Activated naive CD8-positive, alpha-beta T cell treated with anti-CD3 and anti-CD28 coated beads for 36 hours (primary cell): ENCODE measurements at places on chromosomes 5 and 9. TPM values are rescaled to one million over a fixed set of nuclear protein-coding genes. Genes with fewer than 3 reads are reported as not detected.

- no peak for DNase-seq
Measured at GRCh38 chr5:83006683-83007283, 70.4 kb downstream of the TMEM167A start.

- DNase-seq: no peak
Measured at GRCh38 chr9:14524873-14525515, 168.2 kb downstream of the ZDHHC21 start.

- no peak for DNase-seq
Measured at GRCh38 chr9:124752967-124753366, 18.1 kb downstream of the NR6A1 start.

Gene CA9
- total RNA-seq: 2.7 TPM

- DNase-seq: no peak
Measured at GRCh38 chr5:127019928-127020327, 10.4 kb downstream of the MARCHF3 start.

Gene PAEP
- not detected for total RNA-seq

GRCh38 chr5:113202287-113202686 is 225.7 kb downstream of the DCP2 start:
- no peak for DNase-seq

Gene ALDH1B1
- 31.8 TPM for total RNA-seq

GRCh38 chr9:73042155-73042554 is 89.3 kb upstream of the ALDH1A1 start:
- DNase-seq: no peak

Gene COX7C
- 728 TPM for total RNA-seq

Gene GBGT1
- 2.9 TPM for total RNA-seq

DNA sequence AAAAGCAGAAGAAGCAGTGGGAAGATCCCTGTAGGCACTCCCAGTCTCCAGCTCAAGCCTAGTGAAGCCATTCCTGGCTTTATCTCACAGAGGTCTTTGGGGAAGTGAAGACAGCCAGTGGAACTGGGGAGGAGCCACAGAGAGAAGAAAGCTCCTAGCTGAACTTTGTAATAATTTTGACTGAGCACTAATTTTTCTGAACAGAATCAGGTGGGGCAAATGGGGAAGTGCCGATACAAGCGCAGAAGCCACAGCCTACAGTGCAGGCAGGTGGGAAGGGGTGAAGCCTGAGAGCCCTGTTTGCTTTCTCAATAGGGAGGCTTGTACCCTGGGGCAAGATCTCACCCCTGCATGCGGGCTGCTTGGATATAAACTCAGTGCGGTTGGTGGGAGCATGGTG is 48.4 kb upstream of the SNAPC3 start:
- no peak for DNase-seq

Gene IFNA21
- not detected for total RNA-seq

Gene NUTM2G
- not detected for total RNA-seq

DNA sequence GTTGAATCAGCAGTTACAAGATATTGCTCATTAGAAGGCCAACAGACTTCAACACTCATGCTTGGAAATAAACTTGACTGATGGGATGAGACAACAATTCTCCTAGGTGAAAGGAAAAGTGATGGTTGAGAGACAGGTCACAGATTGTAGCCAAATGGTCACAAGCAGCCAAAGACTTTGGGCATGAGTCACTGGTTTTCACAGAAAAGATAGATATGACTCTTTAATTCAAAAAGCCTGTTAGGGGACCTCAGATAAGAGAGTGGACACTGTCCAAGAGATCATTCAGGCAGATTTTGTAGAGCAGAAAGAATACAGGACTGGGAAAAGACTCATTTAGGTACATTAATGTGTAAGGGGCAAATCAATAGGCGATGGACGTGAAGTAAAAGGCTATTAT is 982.5 kb downstream of the MAT2B start:
- DNase-seq: no peak

DNA sequence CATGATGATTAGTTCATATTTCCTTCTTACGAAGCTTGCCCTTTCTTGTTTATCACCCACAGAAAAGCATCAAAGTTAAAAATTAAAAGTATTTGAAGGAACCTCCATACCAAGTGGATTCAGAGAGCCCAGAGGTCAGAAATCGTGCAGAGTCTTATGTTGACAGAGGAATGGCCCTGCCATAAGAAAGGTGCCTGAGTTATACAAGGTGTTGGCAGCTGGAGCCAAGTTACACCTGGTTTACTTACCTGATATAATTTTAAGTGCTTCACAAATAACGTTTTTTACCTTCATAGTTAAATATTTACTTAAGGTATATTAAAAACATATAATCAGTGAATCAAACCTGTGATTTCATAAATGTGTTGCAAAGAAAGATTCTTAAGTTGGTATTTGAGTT is 42.3 kb upstream of the DHFR start:
- DNase-seq: no peak

DNA sequence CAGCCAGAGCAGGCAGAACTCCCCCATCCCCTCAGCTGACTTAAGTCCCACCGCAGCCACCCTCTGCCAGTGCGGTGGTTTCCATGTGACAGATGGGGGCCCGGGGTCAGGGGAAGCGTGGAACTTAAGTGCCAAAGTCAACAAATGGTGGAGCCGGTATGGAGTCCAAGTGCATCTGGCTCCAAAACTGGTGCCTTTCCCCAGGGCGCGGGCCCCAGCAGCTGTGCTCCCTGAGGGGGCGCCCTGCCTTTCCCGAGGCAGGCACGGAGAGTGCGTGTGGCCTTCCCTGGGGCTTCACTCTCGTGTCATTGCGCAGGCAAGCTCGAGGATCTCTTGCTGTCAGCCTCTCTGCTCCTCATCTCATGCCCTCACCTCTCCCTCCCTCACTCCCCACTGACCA is 33.8 kb downstream of the SLC46A2 start:
- no peak for DNase-seq
